ENCODE measurements at places on chromosomes 1 and 21.

GRCh38 chr1:56525489-56526041 lies 53.8 kb downstream of the PLPP3 start:
- DNase-seq, result no peak

- no peak for DNase-seq
These were observed 15.1 kb downstream of the MIIP start for GRCh38 chr1:12034381-12034801.

DNA sequence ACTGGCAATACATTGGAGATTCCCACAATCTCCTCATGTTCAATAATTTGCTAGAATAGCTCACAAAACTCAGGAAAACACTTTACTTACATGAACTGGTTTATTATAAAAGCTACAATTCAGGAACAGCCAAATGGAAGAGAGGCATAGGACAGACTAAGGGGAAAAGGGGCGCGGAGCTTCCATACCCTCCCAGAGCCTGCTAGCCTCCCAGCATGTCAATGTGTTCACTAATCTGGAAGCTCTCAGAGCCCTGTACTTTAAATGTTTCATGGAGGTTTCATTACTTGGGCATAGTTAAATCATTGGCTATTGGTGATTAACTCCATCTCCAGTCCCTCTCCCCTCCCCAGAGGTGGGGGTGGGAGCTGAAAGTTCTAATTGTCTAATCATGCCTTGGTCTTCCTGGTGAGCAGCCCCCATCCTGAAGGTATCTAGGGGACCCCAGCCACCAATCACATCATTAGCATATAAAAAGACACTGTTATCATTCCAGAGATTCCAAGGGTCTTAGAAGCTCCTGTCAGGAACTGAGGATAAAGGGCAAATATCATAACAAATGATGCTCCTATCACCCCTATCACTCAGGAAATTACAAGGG lies 10.9 kb upstream of the DMRTB1 start:
- no peak for DNase-seq

- DNase-seq, result no peak
These were observed 140.6 kb downstream of the PEX14 start for GRCh38 chr1:10615332-10615731.

DNA sequence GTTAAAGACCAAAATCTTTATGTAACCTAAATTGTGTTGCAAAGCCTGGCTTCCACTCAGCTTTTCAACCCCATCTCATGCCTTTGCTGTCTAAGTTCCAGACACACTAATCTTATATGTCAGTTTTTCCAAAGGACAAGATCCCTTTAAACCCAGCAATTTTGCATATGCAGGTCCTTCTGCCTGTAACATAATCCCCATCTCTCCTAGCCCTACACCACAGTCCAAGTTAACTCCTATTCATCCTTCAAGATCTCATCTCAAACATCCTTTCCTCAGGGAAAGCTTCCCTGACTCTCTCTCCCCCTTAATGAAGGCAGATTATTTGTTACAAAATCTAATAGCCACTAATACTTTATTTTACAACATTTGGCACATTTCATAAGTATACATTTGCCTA lies 366.3 kb downstream of the PLPP3 start:
- no peak for DNase-seq

DNA sequence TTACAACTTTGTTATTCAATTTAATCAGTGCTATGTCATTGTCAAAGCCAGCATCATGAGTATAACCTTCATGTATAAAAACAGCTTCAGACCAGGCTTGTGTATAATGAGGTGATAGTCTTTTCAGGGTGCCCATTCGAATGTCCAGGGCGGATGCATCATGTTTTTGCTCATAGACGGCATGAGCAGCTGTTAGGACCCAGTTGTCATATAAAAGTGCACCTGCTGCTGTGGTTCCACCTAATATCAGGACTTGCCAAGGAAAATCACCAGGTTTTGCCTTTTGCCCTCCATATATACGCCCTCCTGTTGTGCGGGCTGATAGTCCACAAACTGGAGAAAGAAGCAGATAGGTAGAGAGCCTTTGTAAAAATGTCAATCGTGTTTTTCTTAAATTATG lies 14.9 kb downstream of the TARDBP start:
- DNase-seq, result no peak

DNA sequence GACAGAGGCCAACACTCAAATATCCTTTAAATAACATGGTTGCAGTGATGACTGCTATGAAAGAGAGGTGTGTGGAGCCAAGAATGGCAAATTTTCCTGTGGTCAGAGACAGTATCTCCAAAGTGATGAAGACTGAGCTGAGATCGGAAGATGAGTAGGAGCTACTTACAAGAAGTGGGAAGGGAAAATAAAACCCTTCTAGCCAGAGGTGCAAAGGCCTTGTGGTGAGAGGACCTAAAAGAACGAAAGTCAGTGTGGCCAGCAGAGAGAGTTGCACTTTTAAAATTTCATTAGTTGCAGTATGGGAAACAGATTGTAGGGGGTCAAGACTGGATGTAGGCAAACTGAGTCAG lies 17.8 kb downstream of the SLAMF7 start:
- DNase-seq, result no peak

- DNase-seq, result no peak
These were observed 7.3 kb downstream of the CD244 start for GRCh38 chr1:160855181-160855981.

DNA sequence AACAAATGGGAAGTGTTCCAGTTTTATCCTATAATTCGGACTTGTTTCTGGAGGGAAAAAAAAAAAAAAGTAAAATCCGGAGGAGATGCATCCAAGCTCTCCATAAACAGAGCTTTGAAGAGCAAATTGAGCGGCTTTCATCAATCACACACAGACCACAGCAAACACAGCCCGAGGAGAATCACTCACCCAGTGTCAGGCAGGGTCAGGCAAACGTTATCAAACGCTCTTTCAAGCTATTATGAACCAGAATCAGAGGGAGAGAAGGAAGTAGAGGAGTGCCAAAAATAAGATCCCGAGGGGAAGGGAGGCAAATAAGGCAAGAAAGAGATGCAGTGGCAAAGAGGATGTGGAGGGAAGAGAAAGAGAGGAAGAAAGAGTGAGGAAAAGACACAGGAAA lies 188.3 kb upstream of the CAMK1G start:
- no peak for DNase-seq

- no peak for DNase-seq
These were observed 208.8 kb upstream of the USP25 start for GRCh38 chr21:15520811-15521643.

- DNase-seq, result no peak
These were observed 9.8 kb upstream of the MTFR1L start for GRCh38 chr1:25809929-25810328.

GRCh38 chr1:67969446-67969845 lies 81.0 kb downstream of the DIRAS3 start:
- DNase-seq, result no peak

DNA sequence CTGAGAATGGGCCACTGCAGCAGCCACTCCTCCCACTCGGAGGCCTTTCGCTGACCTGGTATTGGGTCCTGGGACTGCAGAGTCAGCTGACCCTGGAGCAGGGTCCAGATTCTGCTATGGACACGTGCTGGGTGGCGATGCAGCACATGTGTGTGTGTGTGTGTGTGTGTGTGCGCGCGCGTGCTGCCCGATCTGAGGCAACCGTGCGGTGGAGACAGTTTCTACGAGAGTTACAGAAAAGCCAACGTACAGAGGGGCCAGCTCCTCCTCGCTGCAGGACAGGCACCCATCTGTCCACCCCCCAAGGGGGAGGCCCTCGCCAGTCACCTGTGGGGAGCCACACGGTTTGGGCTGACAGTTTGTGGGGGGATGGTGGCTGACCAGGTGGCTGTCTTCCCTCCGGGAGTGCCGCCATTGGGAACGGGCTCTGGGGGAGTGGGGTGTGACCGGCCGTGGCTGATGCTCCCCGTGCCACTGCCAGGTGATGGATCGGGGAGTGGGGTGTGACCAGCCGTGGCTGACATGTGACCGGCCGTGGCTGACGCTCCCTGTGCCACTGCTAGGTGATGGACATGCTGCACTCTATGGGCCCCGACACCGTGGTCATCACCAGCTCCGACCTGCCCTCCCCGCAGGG lies 24.0 kb downstream of the CSTB start:
- DNase-seq, result no peak

DNA sequence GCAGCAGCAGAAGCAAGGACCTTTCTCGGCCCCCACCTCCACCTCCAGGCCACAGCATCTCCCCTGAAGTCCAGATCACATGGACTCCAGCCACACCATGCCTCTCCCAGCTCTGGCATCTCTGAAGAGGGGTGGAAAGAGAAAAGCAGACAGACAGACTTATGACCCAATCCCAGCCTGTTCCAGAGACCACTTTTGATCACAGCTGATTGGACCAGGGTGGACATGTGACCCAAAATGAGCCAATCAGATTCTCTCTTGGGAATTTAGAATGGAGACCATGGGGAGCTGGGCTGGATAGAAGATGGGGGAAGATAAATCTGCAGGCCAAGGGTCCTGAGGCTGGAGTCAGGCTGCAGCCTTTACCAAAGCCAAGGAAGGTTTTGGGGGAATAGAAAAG lies 16.4 kb downstream of the HTR1D start:
- no peak for DNase-seq

DNA sequence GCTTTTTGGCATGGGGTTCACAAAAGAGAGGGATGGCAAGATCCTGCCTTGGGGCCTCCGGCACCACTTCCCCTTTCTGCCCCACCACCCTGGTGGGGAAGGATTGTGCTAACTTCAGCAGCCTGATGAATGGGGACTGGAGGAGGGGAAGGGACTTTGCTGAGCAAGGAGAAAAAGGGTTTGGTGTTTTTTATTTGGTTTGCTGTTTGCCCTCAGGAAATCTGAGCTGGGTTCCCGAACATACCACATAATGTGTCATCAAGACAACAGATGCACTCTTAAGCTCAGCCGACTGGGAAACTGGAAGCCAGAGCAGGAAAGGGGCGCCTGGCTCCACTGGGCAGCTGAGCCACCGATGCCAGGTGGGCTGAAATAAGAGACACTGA lies 19.8 kb downstream of the OLFML2B start:
- DNase-seq, result no peak

GRCh38 chr1:155166051-155166470 lies 7.0 kb downstream of the KRTCAP2 start:
- DNase-seq, result no peak

GRCh38 chr1:203320591-203321272 lies 15.4 kb downstream of the BTG2 start:
- DNase-seq, result no peak

- no peak for DNase-seq
These were observed 8.4 kb upstream of the TLCD4 start for GRCh38 chr1:95108792-95109191.

DNA sequence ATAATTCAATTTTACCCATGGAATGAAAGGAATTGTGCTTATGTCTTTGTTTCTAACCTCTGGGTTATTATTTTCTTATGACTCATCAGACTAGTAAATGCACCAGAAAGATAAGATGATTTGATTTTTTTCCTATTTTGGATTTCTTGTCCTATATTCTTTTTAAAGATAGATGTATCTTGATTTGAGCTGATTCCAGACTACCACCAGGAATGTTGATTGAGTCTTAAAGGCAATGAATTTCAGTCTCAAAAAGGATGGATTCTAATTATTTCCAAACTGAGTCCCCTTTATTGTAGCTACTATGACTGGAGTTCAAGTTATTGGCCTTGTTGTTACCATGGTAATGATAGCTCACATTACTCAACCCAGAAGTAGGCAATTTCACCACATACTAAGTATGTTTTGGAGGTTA lies 95.8 kb upstream of the RGS4 start:
- DNase-seq, result no peak

GRCh38 chr1:205261946-205262691 lies 34.4 kb downstream of the TMCC2 start:
- DNase-seq, result no peak

DNA sequence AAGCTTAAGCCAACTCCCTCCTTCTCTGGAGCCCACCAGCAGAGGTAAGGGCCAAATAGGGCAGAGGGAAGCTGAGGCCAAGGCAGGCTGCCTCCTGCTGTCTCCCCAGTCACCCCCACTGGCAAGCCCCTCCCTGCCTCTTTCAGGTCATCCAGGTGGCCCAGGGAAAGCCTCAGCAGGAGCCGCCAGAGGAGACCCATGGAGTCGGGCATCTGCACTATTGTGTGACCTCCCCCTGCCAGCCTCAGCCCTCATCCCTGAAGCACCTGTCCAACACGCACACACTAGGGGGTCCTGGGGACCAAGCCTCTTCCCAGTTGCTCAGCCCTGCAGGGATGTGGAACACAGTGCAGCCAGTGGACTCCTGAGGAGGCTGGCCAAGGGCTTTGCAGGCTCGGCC lies 5.3 kb upstream of the NAXE start:
- no peak for DNase-seq

DNA sequence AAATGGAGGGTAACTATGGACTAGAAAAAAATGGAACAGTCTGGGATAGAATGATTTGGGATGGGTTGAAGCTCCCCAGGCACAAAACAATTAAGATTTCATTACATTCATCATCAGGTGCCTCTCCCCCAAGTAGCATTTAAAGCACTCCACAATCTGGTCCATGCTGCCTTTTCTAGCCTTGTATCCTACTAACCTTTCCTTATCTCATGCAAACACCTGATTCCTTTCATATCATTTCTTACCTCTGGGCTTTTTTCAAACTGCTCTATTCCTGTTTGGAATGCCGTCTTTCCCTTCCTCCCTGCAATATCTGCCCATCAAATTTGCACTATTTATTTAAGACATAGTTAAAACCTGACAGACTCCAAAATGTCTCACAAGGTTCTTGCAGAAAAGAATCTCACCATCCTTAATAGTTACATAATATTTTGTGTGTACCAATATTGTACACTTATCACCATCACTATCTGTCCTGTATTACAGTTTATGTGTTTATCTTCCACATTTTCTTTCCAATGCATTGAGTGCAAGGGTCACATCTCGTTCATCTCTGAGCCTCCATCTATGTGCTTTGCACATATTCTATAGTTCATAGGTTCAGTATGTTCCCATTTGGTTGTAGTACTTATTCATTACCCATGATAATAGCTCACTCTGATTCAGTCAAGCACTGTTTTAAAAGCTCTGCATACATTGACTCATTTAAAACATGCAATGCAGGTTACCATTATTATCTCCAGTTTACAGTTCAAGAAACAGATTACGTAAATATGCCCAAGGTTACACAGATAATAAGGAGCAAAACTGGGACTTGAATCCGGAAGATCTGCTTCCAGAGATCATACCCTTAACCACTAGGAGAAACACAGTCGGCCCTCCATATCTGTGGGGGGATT lies 16.1 kb upstream of the SHCBP1L start:
- DNase-seq, result no peak

GRCh38 chr1:103790172-103790571 lies 40.5 kb downstream of the AMY1C start:
- DNase-seq, result no peak

DNA sequence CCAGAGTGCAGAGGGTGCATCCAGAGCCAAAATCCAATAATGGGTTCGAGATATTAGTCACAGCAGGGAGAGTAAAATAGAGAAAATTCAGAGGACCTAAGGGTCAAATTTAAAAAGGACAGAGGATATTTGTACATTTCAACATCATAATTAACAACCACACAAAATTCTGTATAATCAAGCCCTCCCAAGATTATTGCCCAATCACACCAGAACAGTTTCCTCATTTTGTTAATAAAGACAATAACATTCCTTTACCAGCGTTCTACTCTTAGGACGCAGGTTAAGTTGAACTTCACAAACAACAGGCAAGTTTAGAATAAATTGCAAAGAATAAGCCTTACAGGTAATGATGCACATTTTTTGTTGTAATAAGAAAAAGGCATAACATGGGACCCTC lies 462.8 kb downstream of the PTPRC start:
- DNase-seq, result no peak

- no peak for DNase-seq
These were observed 56.6 kb downstream of the RYR2 start for GRCh38 chr1:237098541-237098940.

Data from stimulated activated effector memory CD8-positive, alpha-beta T cell treated with anti-CD3 and anti-CD28 coated beads, Interleukin-12 subunit alpha, Interleukin-12 subunit beta, amount 100 ng/mL, for 72 hours (primary cell).